ENCODE measurements at places on chromosomes 3 and 15. TPM values are rescaled to one million over a fixed set of nuclear protein-coding genes. Genes with fewer than 3 reads are reported as not detected.
A peak's percentile ranks its signal among the peaks of the same experiment; 100 is the strongest.

DNA sequence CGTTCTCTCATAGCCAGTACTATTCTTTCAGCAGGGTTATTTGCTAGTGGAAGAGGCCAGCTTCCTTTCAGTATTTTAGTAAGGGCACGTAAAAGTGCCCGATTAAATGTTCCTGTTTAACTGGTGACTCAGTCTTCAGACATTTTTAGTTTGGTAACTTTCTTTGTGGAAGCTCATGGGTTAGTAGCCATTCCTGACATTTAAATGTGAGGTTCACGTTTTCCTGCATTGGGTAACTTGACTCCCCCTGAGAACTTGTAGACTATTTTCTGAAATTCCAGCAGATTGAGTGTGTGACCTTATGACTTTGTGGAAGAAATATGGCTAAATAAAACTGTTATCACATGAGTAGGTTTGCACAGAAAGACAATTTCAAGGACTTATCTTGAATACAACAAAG lies 16.9 kb downstream of the ABHD2 start:
- DNase-seq = no peak

DNA sequence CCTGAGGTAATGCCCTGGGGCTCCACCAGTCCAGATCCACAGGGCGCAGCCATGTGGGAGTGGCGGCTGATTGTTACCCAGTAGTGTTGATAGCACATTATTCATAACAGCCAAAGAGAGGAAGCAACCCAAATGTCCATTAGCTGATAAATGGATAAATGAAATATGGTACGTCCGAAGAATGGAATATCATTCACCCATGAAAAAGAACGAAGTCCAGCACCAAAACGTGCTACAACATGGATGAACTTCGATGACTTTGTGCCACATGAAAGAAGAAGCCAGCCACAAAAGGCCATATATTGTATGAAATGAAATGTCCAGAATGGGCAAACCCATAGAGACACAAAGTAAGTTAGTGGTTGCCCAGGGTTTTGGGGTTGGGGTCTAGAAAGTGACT lies 6.4 kb downstream of the SMAD6 start:
- DNase-seq = no peak

- DNase-seq = no peak
Measured at GRCh38 chr15:99561476-99562230, 4.1 kb upstream of the MEF2A start.

GRCh38 chr15:78565951-78566774 lies 843 bp downstream of the CHRNA5 start:
- peak; percentile 18 for DNase-seq

GRCh38 chr3:63493101-63493500 lies 159.4 kb upstream of the SNTN start:
- DNase-seq = no peak

- no peak for DNase-seq
Measured at GRCh38 chr3:197561926-197562325, 6.2 kb upstream of the BDH1 start.

The WDR49 gene
- total RNA-seq = 0.32 TPM

DNA sequence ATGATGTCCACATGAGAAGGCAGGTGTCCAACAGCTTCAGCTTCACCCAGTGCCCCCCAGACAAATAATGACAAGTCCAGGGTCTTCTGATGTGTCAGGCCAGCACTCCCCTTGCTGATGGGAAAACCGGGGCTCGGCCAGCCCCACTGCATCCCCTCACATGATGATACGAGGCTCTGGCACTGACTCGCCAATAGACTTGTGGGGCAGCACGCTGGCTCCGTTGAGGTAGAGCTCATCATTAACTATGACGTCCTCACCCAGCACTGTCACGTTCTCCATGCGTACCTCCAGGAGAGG lies 2.1 kb upstream of the AMIGO3 start:
- DNase-seq = no peak

DNA sequence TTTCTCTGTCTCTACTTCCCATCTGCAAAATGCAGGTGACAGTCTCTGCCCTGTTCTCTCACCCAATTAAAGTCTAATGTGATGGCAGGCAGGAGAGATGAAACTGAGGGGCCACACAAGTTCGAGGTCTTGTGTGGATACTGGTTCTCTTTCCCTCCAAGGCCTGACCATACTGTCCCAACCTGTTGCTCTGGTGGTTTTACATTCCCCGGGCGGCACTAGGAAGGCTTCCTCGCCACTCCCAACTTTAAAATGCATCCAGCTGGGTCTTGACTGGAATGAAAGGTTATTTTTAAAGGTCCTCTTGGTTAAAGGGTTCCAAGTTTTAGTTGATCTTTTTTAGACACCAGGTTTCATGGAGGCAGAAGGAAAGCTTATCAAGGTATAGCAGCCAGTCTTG lies 37.2 kb downstream of the WHAMM start:
- DNase-seq = no peak

DNA sequence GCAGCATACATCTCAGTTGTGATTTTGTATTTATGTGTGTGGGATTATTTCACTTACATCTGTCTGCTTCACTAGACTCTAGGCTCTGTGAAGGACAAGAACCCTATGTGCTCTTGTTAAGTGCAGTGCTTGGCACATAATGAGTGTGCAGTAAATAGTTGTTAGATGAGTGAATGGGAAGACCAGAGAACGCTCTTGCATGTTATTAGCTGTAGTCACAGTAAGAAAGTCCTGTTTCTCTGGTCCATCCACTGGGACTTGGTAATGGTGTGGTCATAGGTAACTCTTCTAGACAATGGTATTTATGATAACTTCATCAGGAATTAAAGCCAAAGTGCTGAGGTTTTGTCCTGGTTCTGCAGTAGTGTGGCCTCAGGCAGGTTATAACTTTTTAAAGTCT lies 1.4 kb upstream of the AQP9 start:
- DNase-seq = no peak

DNA sequence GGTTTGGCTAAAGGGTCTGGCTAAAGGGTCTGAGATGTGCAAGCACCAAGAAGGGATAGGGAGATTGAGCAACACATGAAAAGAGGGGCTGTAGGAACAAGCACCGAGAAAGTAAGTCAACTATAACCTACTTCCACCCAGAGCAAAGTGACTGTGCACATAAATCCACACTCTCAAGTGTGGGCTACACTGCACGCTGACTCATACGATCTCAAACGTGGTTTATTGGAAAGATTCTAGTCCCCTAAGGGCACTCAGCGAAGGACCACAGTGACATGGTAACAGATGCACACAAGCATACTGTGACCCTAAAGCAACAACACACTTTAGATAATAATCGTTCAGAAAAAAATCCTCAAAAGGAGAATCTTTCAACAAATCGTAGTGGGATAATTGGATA lies 48.0 kb downstream of the EHHADH start:
- DNase-seq = no peak

The CTXND1 gene
- total RNA-seq = 0.14 TPM

The SLC22A14 gene
- 0.14 TPM for total RNA-seq

The SGO1 gene
- total RNA-seq = 27.2 TPM

DNA sequence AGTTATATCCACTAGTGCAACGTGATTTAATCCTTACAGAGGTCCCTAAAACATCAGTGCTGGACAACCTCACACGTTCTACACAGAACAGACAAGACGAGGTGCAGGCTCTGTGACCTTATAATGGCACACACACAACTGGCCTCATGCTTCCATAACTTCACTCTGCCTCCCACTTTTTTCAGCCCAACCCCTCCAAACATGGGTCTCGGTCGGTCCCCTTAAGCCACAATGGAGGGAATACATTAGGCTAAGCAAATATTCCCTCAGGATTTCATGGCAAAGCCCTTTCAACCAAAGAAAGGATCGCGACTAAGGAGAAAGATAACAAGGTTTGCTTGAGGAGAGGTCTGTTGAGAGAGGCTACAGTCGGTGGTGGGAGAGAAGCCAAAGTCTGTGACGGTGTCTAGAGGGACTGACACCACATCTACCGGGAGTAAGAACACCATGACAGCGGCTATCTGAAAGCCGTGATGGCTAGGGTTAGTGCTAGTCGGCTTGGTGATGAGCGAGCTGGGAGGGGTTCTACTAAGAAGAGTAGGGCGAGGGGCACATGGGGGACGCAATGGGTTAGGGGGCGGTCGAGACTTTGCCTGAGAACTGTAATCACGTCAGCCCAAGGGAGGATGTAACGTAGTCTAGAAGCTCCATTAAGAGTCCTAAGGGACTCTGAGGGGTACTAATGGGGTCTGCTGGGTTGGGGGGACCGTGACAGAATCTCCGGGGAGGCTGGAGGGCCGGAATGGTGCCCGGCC lies 1.0 kb downstream of the MYO9A start:
- peak; percentile 35 for DNase-seq

DNA sequence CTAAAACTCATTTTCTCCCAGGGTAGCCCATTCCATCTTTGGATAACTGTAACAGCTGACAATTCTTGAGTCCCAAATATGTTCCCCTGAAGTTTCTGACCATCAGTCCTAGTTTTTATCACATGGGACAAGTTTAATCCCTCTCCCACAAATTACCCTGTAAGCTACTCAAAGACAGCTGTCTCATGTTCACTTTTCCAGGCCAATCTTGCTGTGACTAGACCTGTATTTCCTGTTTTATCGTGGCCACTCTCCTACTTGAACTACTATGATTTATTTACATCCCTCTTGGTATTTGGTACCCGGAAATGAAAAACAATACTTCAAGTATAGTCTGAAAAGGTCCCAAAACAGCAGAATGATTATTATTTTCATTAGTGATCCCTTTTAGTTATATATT lies 95.1 kb upstream of the MEX3B start:
- no peak for DNase-seq

GRCh38 chr15:26084771-26085170 lies 221.6 kb upstream of the ATP10A start:
- no peak for DNase-seq

The CPN2 gene
- total RNA-seq = not detected

DNA sequence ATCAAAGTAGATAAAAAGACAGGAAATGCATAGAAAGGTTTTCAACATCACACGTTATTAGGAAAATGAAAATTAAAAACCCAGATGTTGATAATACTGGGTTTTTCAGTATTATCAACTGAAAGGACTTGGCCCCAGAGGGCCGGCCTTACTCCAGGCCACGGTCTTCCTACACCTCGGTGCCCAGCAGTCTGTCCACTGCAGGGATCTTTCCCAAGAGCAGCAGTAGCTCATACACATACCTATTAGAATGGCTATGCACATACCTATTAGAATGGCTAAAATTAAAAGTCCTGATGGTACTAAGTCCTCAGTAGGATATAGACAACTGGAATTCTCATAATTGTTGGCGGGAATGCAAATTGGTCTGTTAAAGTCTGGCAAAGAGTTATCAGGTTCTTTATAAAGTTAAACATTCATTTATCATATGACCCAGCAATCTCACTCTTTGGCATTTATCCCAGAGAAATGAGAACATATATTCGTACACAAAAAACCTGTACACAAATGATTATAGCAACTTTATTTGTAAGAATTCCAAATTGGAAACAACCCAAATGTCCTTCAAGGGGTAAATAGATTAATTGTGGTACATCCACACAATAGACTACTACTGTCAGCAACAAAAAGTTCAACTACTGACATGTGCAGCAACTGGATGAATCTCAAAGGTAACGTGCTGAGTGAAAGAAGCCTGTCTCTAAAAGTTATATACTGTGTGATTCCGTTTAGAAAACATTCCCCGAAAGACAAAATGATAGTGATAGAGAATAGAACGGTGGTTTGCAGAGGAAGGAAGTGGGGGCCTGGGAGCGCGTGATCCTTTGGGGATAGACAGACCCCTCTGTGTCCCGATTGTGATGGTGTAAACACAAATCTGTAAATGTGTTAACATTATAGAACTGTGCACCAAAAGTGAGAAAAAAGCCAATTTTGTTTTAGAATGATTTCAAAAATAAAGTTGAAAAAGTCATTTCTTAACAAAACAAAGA lies 62.3 kb downstream of the MCTP2 start:
- no peak for DNase-seq

GRCh38 chr3:188133646-188134045 lies 20.3 kb upstream of the LPP start:
- no peak for DNase-seq

DNA sequence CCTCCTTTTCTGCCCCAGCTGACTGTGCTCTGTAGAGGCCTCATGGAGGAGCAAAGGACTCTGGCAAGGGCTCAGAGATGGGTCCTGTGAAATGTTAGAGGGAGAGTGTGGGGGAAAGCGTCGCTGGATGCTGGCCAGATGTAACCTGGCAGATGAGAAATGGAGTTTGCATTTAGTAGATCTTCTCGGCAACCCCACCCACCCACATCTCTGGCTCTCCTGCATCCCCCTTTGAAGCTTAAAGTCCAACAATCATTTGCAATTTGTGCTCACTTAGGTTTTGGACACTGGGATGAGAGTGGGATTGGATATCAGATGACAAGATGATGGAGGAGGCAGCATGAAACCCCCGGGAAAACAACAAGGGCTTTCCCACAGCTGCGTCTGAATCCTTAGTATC lies 523.6 kb upstream of the MCTP2 start:
- DNase-seq = no peak

- DNase-seq = no peak
Measured at GRCh38 chr3:55790596-55791350, 303.7 kb upstream of the WNT5A start.

DNA sequence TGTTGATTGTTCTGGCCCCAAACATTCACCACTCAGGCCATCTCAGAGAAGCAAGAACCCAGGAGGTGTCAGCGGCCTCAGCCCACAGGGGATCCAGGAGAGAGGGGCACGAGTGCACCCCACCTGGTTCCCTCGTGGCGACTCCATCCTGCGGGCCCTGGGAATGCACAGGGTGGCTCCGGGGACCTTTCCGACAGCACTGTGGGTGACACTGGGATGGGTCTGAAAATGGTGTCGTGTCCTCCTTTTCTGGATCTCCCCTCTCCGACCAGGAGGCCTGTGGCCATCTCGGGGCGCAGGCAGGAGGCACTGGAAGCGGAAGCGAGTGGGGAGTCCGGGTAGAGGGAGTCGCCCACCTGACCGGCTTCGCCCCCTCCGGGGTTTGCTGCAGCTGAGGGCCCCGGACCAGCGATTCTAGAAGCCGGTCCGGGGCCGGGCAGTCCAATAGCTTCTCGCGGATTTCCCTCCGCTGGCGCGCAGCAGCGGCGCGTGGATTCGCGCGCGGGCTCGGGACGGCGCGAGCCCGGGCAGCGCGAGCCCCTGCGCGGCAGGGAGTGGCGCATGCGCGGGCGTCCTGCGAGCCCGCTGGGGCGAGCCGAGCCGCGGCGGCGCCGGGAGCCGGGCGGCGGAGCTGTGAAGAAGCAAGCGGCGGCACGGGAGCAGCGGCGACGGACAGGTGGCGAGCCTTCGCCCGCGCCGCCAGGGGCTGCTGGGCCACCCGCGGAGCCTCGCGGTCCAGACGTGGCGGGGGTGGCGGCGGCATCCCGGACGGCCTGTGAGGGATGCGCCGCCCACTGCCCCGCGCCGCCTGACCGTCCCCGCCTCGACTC lies at the start of gene DOCK3:
TSS of gene DOCK3 (plus strand) at position 579 of the 830 bp plus-strand sequence. CDS start 337 bp downstream, outside the sequence.
- no peak for DNase-seq

- no peak for DNase-seq
Measured at GRCh38 chr3:104868291-104868690, 498.4 kb upstream of the ALCAM start.

GRCh38 chr15:72784456-72784876 lies 908 bp upstream of the ADPGK start:
- DNase-seq = no peak

GRCh38 chr3:188471723-188472122 lies 317.8 kb downstream of the LPP start:
- DNase-seq = no peak

The SLC22A13 gene
- total RNA-seq = 0.63 TPM

- no peak for DNase-seq
Measured at GRCh38 chr3:129878355-129878754, 15.2 kb downstream of the TMCC1 start.

- DNase-seq = no peak
Measured at GRCh38 chr3:19471138-19471537, 322.8 kb downstream of the KCNH8 start.

The ZNF660 gene
- total RNA-seq = not detected

The LOXL1 gene
- total RNA-seq = 1.3 TPM

GRCh38 chr15:73231661-73232419 lies 136.9 kb downstream of the HCN4 start:
- no peak for DNase-seq

The CRYGS gene
- 3.2 TPM for total RNA-seq

The CACNA1D gene
- total RNA-seq = 15.6 TPM
